Activated CD8-positive, alpha-beta T cell treated with anti-CD3 and anti-CD28 coated beads for 36 hours (primary cell): ENCODE measurements at places on chromosomes 6 and 20.

GRCh38 chr6:43101497-43101896, 25.4 kb downstream of the PTK7 start:
- no peak for DNase-seq

DNA sequence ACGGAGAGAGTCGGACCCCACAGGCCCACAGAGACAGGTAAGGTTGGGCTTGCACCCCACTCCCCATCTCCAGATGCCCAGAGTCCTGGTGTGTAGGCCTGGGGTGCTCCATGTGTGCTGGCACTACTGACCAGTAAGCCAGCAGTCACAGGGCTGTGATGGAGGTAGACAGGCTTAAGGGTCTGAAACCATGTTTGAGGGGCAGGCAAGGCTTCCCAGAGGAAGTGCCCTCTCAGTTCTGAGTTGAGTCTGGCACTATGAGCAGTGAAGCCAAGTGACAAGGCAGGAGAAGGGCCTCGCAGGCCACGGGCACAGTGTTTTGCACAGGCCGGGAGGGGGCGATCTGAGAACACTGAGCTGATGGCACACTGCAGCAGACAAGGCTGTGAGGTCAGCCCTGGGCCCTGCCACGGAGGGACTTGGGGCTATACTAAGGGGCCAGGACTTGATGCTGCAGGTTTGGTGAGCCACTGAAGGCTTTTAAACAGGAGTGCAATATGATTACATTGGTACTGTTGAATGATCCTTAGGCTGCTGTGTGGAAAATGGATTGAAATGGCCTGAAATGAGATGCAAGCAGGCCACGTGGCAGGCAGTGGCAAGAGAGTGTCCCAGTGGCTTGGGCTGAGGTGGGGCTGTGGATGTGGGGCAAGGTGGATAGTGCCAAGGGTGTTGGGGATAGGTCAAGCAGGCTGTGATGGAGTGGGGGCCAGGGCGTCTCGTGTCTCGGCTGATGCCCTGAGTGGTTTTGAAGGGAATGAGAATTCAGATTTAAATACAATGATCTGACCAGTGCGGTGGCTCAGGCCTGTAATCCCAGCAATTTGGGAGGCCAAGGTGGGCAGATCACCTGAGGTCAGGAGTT, 20.3 kb downstream of the TTBK1 start:
- DNase-seq, result peak; percentile 87

GRCh38 chr6:90411292-90411781, 114.7 kb upstream of the BACH2 start:
- peak; percentile 87 for DNase-seq

- DNase-seq, result no peak
Measured at GRCh38 chr20:36217226-36217625, 19.1 kb upstream of the AAR2 start.

DNA sequence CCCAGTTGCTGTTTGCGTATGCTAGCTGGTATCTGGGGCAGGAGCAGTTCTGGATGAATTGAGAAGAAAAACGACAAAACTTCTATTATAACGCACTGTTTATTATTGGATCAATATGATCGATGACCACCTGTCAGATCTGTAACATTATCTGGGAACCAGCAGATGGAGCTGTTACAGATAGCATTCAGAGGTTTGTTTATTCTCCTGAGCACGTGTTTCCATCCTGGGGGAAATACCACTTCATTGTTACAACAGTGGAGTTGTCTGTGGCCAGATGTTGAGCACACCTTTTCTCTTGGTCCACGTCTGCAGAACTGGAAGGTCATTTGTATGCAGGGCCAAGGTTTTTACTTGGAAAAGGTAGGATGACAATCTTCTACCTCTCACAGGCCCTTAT, 16.0 kb upstream of the NKX2-2 start:
- no peak for DNase-seq

DNA sequence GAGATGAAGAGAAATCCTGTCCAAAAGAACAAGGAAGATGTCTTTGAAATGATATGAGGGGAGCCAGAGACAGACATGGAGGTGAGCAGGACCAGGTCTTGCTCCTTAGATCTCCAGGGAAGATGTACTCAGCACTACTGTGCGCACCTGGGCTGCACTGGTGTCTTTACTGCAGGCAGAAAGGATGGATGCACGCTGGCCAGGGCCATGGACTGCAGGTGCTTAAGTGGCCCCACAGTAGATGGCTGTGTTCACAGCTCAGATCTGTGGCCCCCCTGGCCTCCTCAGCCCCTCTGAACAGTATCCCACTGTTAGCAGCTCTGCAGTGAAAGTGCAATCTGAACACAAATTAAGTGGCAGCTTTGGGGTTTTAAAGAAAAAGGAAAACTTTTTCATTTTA, 343.0 kb downstream of the NRN1 start:
- DNase-seq, result no peak

GRCh38 chr6:1739220-1739619, 129.5 kb downstream of the FOXC1 start:
- DNase-seq, result no peak

DNA sequence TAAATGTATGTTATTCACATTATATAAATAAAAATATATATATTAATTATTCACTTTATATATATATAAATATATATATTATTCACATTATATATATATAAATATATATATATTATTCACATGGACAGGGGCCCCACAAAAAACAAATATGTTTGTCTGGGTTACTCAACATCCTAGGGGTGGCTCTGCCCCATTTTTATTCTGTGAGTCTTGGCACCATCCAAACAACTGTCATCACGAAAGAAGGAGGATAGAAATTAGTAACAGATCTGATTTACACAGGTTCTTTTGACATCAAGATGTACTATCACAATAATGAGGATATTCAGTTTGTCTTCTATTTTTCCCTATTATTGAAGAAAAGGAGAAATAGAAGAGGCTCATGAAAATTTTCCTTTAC, 187.3 kb downstream of the GPX5 start:
- no peak for DNase-seq

GRCh38 chr6:13395272-13396237, 67.2 kb upstream of the TBC1D7 start:
- no peak for DNase-seq

- no peak for DNase-seq
Measured at GRCh38 chr6:86609549-86610388, 327.6 kb upstream of the HTR1E start.

DNA sequence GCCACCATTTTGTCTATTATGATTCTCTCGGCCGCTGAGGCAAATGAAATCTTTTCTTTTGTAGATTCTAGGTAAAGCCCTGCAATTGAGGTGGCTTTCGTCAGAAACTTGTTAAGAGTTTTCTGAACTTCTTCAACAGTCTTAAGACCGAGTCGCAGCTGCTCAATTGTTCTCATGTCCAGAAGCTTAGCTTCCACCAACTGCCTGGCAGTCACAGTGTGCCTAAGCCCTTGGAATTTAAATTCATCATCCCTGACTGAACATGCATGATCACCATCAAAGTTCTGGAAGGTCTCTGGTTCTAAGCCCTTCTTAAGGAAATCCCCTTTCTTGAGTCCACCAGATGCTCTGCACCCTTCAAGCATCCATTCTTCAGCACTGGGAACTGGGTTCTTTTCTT, 25.7 kb downstream of the DST start:
- no peak for DNase-seq

GRCh38 chr20:6919792-6920468, 152.4 kb downstream of the BMP2 start:
- no peak for DNase-seq

DNA sequence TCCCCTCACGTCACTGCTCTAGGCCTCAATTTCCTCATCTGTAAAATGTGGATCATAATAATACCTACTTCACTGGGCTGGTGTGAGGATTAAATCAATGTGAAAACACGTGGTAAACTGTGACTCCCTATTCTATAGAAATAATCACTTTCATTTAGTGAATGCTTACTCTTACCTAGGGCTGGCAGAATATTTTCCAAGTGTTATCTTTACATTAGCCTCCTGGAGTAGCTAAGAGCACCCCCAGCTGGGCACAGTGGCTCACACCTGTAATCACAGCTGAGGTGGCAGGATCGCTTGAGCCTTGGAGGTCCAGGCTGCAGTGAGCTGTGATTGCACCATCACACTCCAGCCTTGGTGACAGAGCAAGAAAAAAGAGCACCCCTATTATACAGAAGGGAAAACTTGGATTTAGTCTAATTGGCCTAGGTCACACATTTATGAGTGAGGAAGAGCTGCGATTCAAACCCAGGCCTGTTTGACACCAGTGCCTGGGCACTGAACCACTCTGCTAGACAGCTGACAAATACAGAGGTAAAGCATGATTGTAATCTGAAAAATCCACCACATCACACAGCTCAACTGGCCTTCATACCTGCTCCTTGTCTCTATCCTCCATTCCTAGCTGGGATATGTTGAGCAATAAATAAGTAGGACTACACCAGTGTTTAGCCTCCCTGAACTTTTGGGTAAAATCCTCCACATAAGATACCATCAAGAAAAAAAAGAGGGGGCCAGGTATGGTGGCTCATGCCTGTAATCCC, 1.4 kb upstream of the SNTA1 start:
- DNase-seq, result peak; percentile 66

GRCh38 chr20:46347841-46348803, 39.8 kb upstream of the CDH22 start:
- no peak for DNase-seq

DNA sequence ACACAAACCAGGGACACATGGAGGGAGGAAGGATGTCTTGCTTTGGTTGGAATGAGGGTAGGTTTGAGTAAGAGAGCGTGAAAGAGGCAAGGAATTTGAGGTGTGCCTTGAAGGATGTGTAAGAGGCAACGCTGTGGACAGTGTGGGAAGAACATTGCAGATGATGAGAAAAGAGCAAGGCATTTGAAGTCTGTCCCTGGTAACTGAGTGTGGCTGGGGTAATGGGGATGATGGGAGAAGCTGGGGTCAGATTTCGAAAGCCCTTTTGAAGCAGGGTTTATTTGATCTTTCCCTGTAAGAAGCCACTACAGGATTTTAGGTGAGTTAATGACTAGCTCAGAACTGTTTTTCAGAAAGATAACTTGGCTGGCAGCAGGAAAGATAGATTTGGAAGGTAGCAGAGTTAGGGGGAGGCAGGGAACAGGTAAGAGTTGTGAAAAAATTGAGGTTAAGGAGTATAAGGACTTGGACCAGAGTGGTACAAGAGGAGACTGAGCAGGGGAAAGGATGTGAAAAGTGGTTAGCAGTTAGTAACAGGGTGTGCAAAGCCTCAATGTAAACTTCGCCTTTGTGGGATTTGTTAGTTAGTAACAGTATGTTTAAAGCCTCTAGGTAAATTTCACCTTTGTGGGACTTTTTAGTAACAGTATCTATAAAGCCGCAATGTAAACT, 17.7 kb downstream of the UTRN start:
- no peak for DNase-seq

- DNase-seq, result no peak
Measured at GRCh38 chr6:105077596-105078385, 102.0 kb downstream of the POPDC3 start.

GRCh38 chr6:14734052-14734415, 511.8 kb upstream of the JARID2 start:
- no peak for DNase-seq

DNA sequence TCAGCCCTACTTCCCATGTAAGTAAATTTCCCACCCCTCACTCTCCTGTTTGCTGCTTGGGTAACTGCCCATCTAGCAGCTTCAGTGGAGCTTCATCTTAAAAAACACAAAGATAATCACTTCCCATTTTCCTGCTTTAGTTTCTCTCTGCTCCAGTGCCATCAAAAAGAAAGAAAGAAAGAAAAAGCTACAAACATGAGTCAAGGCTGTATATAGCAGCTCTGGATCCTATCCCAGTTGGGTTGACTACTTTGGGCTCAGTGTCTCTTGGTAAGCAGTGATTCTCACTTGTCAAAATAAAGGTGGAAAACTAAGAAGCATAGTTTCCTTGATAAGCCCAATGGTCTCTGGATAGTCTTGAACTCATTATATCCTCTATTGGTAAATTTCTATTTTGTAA, 48.7 kb upstream of the SRPK1 start:
- no peak for DNase-seq

GRCh38 chr6:12298017-12298978, 8.1 kb downstream of the EDN1 start:
- DNase-seq, result no peak

GRCh38 chr6:18609715-18610114, 222.6 kb downstream of the RNF144B start:
- no peak for DNase-seq

DNA sequence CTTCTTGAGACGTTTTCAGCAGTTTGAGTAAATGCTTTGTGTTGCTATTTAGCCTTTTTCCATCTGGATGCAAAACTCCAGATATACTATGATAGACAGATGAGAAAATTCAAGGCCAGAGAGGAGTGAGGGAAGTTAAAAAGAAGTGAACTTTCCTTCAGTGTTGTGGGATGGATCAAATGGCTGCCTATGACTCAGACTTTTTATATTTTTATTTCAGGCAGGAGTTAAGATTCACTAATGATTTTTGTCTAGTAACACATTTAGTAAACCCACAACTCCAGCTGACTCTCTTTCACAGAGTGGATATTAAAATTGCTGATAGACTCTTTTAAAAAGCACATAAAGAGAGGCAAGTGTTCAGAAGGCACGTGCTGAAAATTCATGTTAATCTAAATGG, 23.2 kb upstream of the PTCHD4 start:
- no peak for DNase-seq
